Dermis blood vessel endothelial cell (primary cell): ENCODE measurements at places on chromosomes 2 and 18. TPM values are rescaled to one million over a fixed set of nuclear protein-coding genes. Genes with fewer than 3 reads are reported as not detected.

The CDH2 gene
- total RNA-seq = 1.8 and 1.9 TPM in 2 replicates

The RGPD5 gene
- total RNA-seq = 23.0 and 47.0 TPM in 2 replicates

- DNase-seq = no peak
Observed at GRCh38 chr2:105917688-105918087, 173.0 kb downstream of the NCK2 start.

- DNase-seq = no peak
Observed at GRCh38 chr18:76064998-76065397, 430.0 kb downstream of the ZNF516 start.

DNA sequence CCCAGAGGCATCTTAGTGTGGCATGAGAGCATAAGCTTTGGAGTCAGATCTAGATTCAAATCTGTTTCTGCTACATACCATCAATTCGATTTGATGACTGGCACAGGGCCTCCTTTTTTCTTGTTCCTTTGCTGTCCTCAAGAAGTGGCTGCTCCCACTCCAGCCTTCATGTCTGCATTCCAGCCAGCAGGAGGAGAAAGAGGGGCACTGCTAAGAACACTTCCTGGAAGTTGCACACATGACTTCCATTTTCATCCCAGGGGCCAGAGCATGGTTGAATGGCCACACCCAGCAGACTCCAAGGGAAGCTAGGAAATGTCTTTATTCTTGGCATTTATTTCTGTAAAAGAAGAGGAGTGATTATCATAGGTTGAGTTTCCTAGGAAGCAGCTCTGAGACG lies 50.4 kb downstream of the EML6 start:
- DNase-seq = peak; percentile 9

- DNase-seq = no peak
Observed at GRCh38 chr2:2145817-2146216, 185.3 kb downstream of the MYT1L start.

GRCh38 chr18:61917818-61918217 lies 25.0 kb upstream of the RNF152 start:
- DNase-seq = no peak

DNA sequence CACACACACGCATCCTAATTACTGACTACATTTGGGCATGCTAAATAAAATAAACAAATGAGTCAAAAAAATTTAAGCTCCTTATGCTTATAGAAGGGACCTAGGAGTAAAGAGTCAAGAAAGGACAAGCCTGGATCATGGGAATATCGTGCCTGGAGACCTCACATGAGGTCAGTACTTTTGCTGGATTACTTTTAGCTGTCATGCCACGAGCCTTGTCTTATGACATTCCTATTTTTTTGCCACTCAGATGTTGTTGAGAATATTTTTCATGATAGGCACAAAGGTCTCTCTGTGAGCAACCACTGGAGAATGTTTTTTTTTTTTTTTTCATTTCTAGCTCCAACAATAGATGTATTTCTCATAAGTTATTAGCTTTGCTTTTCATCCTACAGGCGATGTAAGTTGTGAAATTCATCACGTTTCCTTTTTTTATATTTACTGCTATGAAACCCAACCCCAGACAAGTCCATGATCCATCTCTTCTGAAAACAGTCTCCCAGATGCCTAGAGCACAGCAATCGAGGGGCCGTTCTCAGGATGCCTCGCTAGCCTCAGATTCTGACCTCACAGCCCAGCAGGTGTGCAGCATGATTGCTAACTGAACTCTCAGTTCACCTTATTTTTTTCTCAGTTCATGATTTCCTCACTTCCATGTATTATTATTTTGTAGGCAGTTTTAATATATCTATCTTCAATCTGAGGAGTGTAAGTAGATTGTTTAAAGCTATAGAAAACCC lies 464.5 kb downstream of the IRS1 start:
- DNase-seq = no peak

GRCh38 chr2:44736270-44736942 lies 205.1 kb upstream of the SIX3 start:
- DNase-seq = no peak

DNA sequence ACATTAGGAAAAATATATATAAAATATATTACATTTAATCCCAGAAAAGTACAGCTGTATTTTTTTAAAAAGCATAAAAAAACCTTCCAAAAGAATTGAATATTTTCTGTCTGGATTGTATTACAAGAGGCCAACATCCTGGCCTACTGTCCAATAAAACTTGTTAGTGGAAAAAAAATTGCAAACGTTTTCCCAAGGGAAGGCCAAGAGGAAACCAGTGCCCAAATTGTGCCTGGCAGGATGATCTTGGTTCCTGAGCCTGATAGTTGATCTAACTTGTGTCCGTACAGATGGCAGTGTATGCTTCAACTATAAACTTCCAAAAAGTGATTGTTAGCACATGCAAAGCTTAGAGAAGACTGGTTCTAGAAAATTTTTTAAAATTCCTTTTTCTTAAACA lies 90.6 kb upstream of the LPIN2 start:
- DNase-seq = peak; percentile 60

DNA sequence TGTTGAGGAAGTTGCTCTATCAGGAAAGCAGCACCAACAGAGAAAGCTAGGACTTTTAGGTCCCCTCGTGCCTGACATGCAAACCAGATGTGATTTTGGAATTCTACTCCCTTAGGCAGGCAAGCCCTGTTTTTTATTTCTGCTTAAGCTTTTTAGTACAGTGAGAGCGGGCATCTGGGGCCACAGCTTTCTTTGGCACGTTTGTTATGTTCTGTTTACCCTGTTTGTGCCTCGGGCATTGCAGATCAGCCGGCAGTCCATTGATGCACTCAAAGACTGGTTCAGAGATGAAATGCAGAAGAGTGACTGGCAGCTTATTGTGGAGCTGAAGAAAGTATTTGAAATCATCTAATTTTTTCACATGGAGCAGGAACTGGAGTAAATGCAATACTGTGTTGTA lies 61.9 kb downstream of the EIF5B start:
- no peak for DNase-seq

GRCh38 chr2:74860521-74860920 lies 26.6 kb downstream of the HK2 start:
- no peak for DNase-seq

GRCh38 chr2:128969374-128969773 lies 650.7 kb upstream of the HS6ST1 start:
- DNase-seq = no peak

DNA sequence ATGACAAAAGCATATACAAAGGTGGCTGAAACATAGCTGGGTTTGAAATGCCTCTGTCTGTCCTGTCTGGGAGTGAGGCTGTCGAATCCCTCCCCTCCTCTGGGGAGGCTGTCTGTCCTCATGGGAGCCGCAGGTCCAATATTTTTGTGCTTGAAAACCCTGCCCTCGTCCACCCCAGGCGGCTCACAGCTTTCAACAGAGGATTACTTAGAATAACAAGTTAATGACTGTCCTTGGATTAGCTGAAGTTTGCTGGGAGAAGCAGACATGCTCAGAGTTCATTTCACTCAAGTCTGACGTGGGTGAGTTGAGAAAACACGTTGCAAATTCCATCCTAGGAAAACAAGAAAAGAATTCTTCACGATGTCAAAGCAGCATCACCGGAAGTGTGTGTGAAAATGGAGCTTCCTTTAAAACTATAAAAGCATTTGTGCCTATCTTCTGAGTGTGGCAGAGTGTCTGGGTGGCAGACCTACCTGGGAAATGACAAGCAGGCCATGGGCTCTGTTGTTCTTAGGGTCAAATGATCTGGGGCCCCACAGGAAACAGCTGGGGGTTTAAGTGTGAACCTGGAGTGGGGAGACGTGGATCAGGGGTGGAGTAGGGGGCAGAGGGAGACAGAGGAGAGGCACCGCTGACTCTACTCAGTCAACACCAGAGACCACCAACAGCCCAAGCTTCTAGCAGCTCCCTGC lies 77.1 kb downstream of the DDX1 start:
- peak; percentile 40 for DNase-seq
